ENCODE measurements at places on chromosomes 13 and 19. TPM values are rescaled to one million over a fixed set of nuclear protein-coding genes. Genes with fewer than 3 reads are reported as not detected.

- no peak for DNase-seq
Measured at GRCh38 chr13:40444241-40444640, 222.2 kb downstream of the FOXO1 start.

DNA sequence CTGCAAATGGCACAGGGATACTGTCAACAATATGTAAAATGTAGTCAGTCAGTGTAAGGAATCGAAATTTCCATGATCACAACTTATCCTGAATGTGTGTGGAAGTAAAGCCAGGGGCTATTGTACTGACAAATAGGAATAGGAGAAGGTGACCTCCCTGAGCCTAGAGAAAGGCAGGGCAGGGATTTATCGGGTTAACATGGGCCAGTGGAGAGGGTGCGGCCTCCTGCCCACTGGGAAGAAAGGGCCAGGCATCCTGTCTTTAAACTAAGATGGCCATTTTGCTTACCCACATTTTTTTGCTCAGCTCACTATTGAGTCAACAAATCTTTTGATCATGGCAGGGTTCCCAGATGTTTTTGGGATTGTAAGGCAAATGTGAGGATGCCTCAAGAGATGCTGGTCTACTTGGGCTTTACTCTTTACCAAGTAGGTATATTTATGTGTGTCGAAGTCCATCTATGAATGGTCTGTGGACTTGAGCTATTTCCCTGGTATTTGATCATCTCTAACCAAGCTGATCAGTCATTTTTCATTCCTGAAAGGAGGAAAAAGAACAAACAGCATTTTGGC is 116.6 kb upstream of the RNF113B start:
- no peak for DNase-seq

DNA sequence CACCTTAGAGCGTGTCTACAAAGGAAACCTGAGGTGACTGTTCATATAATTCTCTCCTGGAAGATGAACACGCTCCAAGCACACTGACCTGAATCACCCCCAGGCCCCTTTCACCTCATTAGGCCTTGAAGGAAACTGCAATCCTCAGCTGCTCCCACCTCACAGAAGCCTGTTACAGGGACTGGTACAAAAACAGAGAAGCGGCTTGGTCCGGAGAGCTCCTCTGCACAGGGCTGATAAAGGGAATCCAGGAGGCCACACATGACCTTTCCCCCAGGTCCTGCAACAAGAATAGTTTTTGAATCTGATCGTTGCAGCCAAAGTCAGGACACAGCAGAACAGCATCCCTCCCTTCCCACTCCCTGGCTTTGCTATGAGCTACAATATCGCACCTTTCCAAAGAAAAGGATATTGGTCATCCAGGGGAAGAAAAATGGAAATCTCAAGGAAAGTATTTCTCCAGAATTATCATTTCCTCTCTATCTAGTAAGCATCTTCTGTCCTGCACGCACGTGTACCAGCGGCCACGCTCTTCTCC is 666.7 kb downstream of the UQCRFS1 start:
- DNase-seq: no peak

DNA sequence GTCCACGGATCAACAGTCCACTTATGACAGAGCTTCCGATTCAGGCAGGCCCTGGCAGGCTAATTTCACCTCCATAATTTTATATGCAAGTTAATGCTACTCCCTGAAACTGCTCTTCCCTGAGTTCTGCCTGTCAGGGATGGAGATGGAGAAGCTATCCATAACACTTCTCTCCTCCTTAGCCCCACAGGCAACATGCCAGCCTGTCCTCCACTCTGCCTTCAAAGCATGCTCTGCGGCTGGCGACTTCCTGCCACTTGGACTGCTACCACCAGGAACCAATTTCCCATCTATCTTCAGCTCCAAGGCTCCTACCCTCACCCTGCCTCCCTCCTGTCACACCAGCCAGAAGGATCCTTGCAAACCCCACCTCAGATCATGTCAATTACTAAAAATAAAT is 35.4 kb downstream of the GSX1 start:
- no peak for DNase-seq

DNA sequence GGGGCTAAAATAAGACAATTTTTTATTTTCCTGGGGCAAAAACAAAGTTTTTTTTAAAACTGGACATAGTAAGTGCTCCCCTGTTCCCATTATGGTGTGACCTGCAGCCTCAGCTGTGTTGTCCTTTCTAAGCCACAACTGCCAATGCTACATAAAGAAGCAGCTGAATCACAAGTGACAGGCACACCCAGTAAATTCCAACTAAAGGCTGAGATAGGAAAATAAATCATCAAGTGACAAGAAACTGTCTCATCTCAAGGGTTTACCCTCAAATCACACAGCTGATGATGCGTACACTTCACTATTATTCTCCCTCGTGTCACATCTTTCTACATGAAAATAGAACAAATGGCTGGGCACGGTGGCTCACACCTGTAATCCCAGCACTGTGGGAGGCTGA is 28.7 kb downstream of the STK24 start:
- no peak for DNase-seq

GRCh38 chr19:15575406-15575805 is 39.6 kb upstream of the CYP4F8 start:
- DNase-seq: no peak

DNA sequence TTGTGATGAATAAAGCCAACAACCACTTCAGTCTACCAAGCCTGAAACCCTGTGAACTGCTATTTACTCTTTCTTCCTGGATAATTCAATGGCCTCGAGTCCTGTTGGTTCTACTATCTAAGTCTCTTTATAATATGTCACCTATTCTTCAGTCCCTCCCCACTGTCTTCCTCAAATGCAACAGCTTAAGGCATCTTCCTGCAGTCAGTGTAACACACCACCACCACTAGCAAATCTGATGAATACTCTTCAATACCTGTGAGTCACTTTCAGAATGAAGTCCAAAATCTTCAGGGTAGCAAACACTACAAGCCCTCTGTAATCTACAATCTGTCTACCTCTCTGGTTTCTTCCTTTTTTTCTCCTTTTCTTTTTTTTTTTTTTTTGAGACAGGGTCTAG is 32.9 kb downstream of the ZDHHC20 start:
- no peak for DNase-seq

DNA sequence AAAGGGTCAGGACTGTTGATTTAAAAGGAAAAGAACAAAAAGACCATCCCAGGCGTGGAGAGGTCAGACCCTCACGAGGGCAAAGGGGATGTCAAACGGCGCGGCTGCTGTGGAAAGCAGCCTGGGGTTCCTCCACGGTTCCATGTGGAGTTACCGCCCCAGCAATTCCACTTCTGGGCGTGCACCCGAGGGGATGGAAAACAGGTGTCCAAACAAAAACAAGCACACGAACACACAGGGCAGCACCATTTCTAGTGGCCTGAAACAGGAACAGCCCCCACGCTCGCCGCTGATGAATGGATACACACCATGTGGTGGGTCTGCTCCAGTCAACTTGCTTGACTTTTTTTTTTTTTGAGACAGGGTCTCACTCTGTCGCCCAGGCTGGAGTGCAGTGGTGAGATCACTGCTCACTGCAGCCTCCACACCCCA is 11.2 kb downstream of the AP3D1 start:
- DNase-seq: no peak

- no peak for DNase-seq
Measured at GRCh38 chr19:2221250-2221831, 14.8 kb downstream of the PLEKHJ1 start.

DNA sequence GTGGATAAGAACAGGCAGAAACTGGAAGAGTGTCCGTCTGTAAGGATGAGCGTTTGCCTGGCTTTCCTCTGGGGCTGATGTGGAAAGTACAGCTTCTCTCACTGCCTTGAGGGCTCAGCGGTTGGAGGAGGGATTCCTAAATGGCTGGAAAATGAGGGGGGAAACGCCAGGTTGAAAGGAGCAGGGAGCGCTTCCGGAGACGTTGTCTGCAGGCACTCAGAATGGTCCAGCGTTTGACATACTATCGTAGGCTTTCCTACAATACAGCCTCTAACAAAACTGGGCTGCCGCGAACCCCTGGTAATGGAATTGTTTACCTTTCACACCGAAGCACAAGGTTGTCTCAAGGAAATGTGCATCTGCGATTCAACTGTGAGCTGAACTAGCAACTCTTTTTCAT is 39.9 kb downstream of the MRPL57 start:
- DNase-seq: no peak

GRCh38 chr19:7216373-7216902 is 77.8 kb downstream of the INSR start:
- no peak for DNase-seq

GRCh38 chr13:88395804-88396203 is 724.6 kb downstream of the SLITRK5 start:
- DNase-seq: no peak

DNA sequence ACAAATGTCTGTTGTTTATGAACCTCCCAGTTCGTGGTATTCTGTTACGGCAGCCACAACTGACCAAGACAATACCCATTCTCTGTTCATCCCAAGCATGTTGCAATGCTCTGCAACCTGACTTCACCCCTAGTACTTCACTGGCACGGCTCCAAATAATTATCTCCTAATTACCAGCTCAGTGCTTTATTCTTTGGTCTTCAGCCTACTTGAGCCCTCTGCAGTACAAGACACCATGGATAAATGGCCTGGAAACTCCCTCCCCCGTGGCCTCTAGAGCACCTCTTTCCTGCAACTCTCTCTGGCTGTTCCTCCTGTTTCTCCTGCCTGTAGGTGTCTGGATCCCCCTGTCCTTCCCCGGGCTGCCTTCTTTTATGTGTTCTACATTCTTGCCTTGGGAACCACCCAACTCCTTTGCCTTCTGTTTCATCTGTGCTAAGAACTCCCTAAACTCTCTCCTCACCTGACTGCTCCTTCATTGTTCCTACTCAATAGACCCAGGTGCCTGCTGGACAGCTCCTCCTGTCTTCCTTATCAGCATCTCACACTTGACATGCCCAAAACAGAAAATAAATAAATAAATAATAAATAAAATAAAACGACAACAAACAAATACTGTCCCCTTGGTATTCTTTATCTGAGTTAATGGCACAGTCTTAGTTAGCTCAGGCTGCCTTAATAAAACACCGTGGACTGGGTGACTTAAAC is 200.4 kb upstream of the IPO5 start:
- DNase-seq: no peak

GRCh38 chr13:69856331-69856730 is 251.3 kb upstream of the ATXN8OS start:
- no peak for DNase-seq

GRCh38 chr19:305240-306150 is 14.3 kb upstream of the PLPP2 start:
- DNase-seq: no peak

GRCh38 chr13:79909644-79910043 is 428.7 kb downstream of the NDFIP2 start:
- no peak for DNase-seq

- no peak for DNase-seq
Measured at GRCh38 chr13:86591862-86592261, 792.6 kb upstream of the SLITRK6 start.

DNA sequence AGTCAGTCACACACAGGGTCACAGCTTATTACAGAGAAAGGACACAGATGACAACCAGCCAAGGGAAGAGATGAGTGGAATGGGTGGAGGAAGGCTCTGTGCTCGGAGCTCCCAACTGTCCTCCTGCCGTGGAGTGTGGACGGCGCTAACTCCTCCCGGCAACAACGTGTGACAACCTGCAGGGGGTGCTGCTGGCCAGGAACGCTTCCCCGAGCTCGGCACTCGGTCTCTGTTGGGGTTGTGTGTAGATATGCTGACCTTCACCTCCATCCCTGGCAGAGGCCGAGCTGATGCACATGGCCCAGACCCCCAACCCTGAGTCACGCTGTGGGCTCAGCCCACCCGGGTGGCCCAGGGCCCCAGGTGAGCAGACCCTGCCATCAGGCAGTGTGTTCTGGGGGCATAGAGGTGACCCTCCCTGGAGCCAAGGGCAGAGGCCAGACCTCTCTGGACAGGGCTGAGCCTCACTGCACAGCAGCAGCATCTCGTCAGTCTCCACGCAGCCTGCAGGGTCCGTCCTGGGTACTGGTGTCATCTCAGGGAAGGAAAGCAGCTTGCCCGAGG is 14.1 kb downstream of the ZNF444 start:
- DNase-seq: no peak

- DNase-seq: no peak
Measured at GRCh38 chr13:77915686-77916085, 2.9 kb downstream of the EDNRB start.

GRCh38 chr13:36857253-36857652 is 38.2 kb downstream of the RFXAP start:
- DNase-seq: no peak

GRCh38 chr19:19490214-19490968 is 25.0 kb downstream of the TSSK6 start:
- peak; percentile 57 for DNase-seq

DNA sequence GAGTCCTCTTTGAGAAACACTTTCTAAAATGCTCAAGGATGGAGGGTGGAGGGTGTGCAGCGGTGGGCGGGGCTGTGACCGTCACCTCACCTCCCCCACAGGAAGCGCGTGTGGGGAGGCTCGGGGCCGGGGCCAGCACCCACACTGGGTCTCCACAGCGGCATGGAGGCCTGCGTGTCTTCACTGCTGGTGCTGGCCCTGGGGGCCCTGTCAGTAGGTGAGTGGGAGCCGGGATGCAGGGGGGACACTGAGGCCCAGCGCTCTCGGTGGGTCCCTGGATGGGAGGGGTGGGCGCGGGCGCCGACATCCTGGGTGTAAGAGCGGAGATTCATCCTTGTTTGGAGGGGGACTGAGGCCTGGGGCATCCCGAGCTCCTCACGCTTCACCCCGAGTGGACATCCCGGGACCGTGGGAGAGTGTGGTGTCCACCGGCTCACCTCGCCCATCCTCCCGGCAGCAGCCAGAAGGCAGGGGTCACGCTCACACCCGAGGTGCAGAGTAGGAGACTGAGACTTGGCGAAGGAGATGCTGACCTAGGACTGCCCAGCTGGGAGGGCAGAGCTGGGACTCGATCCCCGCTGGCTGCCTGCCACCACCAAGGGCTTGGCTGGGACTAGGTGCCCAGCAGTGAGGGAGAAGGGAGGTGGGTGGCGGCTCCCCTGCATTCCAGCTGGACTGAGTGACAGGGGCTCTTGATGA is at the start of gene GZMM:
GZMM (plus strand) TSS at position 144 of the 699 bp plus-strand sequence; CDS start at position 163, 19 bp downstream.
- no peak for DNase-seq

HRC gene
- total RNA-seq: 1,557 TPM

MCF2L gene
- 40.5 TPM for total RNA-seq

DPF1 gene
- 0.32 TPM for total RNA-seq

ZNF442 gene
- total RNA-seq: 3.7 TPM

ERICH4 gene
- not detected for total RNA-seq

CYP4F2 gene
- not detected for total RNA-seq

IRGC gene
- not detected for total RNA-seq

ZNF506 gene
- 17.0 TPM for total RNA-seq

CYTH2 gene
- total RNA-seq: 37.1 TPM

KIR3DL1 gene
- total RNA-seq: 0.14 TPM
